NCI-H187 (cell line): ENCODE measurements at places on chromosomes 16 and 17.

DNA sequence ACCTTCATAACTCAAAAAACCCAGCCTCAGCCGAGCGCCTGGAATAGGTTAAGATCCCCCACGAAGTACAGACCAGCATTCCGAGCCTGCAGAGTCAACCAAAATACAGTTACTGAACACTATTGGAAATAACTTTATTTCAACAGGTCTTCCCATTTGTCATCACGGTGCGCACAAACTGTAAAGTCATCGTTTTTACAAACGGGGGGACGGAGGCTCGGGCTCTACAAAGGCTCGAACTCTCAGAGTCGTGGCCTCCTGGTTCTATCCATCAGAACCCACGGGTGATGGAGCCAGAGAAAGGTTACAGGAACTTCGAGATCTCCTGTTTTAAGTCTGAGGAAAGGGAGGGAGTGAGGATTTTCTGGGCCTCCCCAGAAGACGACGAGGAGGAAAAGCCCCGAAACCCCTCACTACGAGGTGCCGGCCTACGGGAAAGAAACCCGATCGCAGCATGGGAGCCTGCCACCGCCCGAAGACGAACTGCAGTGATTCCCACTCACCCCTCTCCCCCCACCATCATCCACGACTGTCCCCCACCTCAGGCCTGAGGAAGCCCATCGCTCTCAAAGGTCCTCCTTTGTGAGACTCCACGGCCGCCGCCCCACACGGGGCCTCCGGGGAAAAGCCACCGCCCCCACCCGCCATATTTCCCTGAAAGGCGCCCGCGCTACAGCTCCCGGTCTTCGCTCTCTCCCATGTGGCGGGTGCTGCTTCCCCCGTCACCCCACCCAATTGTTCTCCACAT is 917 bp downstream of the YWHAE start:
- DNase-seq = no peak

GRCh38 chr16:77183137-77183536 is 7.9 kb upstream of the MON1B start:
- DNase-seq = no peak

DNA sequence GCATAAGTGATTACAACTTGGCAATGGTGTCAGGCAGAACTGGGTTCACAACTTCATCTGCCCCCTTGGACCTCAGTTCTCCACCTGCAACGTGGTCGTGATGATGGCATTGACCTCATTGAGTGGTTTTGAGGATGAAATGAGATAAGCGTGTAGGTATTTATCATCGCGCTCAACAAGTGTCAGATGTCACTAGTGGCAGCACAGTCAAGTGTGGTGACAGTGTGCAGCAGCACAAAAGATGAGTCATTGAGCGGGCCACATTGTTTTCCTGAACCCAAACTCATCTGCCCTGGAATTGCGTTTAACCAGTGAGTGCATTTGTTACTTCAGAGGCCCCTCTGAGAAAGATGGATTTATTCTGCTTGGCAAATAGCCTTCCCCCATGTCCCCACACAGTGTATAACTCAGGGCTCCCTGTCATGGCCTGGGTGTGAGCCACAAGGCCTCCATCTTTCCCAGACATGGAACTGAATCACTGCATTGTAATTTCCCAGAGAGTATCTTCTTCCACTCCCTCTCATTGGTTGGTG is 20.9 kb downstream of the IRX3 start:
- DNase-seq = no peak

DNA sequence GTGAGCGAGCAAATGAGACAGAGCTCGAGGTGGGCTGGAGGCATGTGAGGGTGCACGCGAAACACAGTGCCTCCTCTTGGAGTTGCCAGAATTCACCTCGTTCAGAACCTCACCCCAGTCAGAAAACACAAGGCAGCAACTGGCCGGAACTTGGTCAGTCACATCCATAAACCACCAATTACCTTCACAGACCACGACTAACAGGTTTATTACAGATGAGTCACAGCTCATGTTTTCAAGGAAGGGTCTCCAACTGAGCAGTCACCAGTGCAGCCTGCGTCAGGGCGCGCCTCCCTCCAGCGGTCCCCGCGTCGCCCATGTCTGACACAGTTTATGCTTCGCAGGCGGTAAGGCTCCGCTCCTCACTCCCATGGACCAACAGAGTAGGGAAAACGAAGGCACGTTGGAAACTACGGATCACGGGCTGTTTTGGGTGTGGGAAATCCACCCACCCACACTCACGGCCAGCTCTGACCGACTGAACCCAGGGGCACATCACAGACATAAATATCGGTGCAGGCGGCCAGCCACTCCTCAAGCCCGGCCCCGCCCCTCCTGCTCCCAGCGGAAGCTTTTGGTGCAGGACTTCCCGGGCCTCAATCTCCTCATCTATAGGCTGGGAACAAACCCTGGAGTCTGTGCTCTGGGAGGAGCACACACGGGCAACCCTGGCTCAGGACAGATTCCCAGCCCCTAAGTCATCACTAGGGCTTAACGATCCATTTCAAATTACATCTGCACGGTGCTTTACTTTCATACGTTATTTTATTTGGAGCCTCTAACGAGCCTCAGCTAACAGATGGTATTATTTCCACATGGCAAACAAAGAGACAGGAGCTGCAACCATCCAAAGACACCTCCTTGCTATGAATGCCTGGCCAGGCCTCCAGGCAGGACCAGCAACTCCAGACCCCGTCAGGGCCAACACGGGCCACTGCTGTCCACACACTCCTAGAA is 126.3 kb downstream of the ZNF778 start:
- DNase-seq = no peak

GRCh38 chr17:39738983-39739884 is 1.5 kb downstream of the GRB7 start:
- DNase-seq = peak; percentile 25

DNA sequence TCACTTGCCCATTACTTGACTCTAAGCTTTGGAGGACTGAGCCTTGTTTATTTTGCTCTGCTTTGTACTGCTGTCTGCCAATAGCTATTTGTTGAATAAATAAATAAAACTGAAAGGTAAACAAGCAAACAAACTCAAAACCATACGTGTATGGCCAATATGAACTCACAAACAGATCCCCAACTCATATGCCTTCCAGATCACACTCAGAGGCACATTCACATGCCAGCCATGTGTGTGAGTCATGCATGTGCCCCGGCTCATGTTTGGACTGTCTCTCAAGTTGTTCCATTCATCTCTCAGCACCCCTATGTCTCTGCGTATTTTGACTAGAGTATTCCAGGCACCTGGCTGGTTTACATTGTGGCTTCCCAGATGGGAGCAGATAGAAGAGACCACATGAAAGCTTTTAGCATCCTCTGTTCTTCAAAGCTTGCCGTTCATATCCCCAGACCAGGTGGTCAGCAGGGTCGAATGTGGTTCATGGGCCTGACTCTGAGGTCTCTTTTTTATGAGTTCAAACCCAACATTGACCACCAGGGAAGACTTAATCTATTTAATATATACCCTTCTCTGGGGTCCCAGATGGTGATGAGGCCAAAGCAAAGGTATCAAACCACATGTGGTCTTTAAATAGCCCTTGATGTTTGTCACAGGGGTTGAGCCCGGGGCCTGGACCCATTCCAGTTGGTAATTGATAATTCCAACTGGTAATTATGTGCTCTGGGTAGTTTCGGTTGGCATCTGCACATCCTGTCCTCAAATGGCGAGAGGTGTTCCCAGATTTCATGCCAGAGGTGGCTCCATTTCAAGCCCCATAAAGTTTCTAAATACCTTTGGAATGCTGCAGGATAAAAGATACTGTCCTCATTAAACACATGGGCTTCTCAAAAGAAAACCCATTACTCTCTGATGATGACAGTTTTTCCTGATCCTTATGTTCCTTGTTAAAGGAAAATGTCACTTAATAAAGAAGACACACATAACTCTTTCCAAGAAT is 287.3 kb upstream of the MAF start:
- DNase-seq = no peak

DNA sequence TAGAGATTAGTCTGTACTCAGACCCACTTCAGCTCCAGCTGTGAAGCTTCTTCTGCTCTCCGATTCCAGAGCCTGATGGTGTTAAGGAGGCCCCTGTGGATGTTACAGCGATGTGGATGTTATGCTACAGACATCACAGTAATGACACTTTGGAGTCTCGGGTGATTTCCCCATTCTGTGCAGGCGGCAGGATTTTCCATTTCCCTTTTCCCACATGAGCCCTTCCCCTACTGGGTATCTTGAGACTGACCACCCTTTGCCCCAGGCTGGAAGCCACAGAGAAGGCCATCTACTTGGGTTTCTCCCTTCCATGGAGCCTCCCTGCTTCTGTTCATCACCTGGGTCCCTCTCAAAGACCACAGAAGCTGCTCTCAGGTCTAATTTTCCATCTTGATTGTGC is 78.3 kb downstream of the KCNJ12 start:
- DNase-seq = no peak

- no peak for DNase-seq
These were observed 4.5 kb upstream of the BRCA1 start for GRCh38 chr17:43129671-43130010.

GRCh38 chr17:80861892-80862291 is 129.7 kb upstream of the CHMP6 start:
- DNase-seq = peak; percentile 66

- no peak for DNase-seq
These were observed 24.2 kb downstream of the B9D1 start for GRCh38 chr17:19338031-19338990.

GRCh38 chr16:58684001-58684353 is 593 bp downstream of the SLC38A7 start:
- no peak for DNase-seq

GRCh38 chr17:2062571-2063183 is 7.8 kb downstream of the HIC1 start:
- DNase-seq = no peak

DNA sequence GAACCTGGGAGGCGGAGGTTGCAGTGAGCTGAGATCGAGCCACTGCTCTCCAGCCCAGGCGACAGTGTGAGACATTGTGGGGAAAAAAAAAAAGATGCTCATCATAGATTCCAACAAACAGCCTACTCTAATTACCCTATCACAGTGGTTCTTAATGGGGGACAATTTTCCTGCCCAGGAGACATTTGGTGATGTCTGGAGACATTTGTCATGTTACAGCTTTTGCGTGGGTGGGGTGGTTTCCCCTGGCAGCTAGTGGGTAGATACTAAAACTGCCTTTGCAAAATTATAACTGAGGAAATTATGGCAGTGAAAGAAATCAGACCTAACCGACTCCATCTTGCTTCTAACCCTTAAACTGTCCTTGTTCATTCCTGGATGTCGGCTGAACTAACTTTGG is 92.5 kb upstream of the RBL2 start:
- no peak for DNase-seq
